ENCODE measurements at places on chromosomes 7 and 10. TPM values are rescaled to one million over a fixed set of nuclear protein-coding genes. Genes with fewer than 3 reads are reported as not detected.
A peak's percentile ranks its signal among the peaks of the same experiment; 100 is the strongest.

IFIT1B gene
- polyA plus RNA-seq, result not detected

GJC3 gene
- not detected for polyA plus RNA-seq

LRRN3 gene
- polyA plus RNA-seq, result 6.9 TPM

DNA sequence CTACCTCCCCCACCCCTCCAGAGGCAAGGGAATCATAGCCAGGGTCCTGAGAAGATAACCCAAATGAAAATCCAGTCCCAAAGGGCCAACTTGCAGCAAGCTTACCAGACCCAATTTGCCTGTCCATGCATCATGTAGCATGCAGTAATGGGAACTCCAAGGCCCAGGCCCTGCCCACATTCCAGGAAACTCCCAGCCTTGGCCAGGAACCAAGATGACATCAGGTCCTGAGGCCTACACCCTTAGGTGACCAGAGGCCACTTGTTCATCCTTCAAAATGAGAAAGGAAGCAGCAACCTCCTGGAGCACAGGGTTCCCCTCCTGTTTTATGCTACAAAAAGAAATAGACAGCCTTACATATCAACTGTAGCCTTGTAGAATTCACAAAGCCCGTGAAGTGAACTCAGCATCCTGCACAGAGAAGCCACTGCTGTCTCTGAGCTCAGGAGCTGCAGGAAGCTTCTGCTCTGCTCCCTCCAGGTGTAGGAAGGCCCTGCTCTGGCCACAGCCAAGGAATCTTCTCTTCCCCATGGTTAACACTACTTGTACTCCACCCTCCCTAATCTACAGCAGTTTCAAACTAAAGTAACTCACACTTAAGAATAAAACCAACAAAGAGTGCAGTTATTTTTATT is 30.3 kb upstream of the GRB10 start:
- peak; percentile 70 for DNase-seq

DNA sequence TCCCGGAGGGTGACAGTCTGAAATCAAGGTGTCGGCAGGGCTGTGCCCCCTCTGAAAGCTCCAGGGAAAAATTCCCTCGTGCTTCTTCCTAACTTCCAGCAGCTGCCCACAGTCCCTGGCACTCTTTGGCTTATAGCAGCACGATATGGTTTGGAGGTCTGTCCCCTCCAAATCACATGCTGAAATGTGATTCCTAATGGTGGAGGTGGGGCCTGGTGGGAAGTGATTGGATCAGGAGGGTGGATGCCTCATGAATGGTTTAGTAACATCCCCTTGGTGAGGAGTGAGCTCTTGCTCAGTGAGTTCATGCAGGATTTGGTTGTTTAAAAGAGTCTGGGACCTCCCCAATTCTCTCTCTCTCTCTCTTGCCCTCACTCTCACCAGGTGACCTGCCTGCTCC is 51.1 kb downstream of the GPAM start:
- DNase-seq, result no peak

CDNF gene
- polyA plus RNA-seq, result 1.1 TPM

SPDYE9 gene
- polyA plus RNA-seq, result not detected

DNA sequence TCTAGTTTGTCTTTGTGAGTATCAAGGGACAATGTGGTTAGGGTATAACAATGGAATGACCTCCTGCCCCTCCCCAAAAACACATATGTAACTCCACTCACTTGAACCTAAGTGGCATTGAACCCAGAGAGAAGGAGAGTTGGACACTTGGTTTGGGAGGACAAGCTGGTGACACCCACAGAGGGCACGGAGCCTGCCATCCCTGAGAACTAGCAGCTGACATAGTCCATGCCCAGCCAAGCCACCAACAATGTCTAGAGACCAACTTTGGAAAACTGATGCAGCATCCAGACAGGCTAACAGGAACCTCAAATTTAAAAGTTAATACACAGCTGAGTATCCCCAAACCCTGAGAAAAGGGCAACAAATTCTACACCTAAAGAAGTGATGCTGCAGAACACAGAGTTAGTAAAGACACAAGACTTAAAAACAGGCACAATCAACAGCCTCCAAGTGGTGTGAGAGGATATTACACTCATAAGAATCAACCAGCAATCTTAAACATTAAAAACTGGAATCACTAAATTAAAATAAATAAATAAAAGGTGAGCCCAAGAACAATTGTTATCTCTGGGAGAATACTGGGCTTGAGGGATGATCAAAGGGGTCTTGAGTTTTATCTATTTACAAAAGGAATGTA is 27.2 kb downstream of the NUDCD3 start:
- no peak for DNase-seq

- DNase-seq, result no peak
Observed at GRCh38 chr10:126233182-126234148, 154.8 kb downstream of the ADAM12 start.

GRCh38 chr7:23191022-23191421 is 9.2 kb downstream of the NUP42 start:
- no peak for DNase-seq

DNA sequence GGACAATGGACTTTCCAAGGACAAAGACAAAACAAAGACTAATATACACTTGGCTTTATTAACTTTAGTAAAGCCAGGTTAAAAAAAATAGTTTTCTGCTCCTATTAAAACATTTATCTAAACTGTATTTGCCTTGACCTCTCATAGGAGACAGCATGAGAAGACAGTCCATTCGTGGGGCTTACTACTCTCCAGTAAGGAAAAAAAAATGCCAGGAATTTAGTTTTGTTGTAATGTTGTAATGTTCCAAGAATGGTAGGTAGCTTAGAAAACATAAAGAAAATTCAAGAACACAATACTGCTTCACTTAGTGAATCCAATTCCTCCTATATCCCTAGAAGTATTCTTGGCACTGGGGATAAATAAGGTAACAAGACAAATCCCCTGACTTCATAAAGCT is 81.7 kb downstream of the KMT2C start:
- peak; percentile 73 for DNase-seq

DNA sequence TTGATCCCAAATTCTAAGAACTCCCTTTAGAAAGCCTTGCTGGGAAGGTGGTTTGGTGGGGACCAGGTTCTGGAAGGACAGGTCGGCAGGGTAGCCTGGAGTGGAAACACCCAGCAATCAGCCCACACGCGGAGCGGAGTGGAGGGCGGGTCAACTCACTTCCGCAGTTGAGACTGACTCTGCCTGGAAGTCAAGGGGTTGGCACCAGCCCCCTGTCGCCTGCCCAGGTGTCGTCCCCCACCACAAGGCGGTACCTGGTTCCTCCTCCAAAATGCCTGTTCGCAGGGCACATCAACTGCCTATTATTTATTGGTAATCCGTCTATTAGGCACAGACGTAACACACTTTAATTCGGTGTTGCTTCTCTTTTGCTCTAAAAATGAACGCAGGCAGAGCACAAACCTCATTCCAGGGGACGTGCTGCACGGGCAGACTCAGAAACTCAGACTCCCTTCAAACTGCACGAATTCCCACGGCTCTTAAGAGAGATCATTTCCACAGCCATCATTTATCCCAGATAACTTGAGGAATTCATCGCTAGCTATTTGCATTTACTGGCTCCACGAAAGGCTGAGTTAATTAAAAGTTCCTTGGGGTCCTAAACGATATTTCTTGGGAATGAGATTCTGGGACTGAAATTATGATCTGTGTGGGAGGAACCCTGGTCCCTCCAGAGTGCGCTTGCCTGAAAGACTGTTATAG is 248.2 kb upstream of the PPP2R2D start:
- DNase-seq, result no peak

DNA sequence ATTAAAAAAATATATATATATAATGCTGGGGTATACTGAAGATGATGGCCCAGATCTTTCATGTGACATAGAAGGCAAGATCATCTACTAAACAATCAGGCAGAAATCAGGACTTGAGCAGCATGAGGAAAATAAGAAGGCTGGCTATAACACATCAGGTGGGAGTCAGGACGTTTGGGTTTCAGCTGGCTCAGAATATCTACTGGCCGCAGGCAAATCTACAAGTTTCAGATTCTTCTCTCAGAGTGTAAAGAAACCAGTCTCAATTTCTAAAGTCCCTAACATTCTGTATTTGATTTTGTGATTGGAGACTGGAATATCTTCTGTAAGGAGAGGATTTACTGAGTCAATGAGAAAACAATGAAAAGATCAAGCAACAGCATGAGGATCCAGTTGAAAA is 37.7 kb upstream of the FAM3C start:
- no peak for DNase-seq

DNA sequence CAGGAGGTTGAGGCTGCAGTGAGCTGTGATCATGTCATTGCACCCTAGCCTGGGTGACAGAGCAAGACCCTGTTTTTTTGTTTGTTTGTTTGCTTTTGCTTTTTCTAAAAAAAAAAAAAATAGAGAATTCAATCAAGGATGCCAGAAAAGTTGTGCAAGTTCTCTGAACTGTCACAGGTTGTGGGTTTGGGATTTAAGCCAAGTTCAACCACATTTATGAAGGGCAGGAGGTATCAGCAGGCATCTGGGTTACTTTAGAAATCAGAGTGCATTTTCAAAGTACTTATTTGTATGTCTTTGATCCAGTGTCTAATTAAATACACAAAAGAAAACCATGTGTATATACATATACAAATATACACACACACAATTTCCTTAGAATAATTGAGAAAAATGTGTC is 151.2 kb upstream of the MINDY3 start:
- no peak for DNase-seq

GRCh38 chr10:81981724-81982123 is 106.7 kb downstream of the NRG3 start:
- no peak for DNase-seq

DNA sequence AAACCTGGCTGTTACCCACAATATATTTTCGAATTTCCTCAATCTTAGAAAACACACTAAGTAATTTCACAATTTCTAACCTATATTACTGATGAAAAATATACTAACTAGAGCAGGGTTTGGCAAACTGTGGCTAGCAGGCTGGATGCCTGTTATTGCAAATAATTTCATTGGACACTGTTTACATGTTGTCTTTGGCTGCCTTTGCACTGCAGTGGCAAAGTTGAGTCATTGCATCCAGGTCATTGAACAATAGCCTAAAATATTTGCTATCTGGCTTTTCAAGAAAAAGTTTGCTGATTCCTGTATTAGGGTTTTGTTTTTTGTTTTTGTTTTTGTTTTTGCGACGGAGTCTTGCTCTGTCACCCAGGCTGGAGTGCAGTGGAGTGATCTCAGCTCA is 47.2 kb downstream of the KIF11 start:
- peak; percentile 50 for DNase-seq

- DNase-seq, result no peak
Observed at GRCh38 chr10:77493851-77494261, 143.8 kb downstream of the KCNMA1 start.

DNA sequence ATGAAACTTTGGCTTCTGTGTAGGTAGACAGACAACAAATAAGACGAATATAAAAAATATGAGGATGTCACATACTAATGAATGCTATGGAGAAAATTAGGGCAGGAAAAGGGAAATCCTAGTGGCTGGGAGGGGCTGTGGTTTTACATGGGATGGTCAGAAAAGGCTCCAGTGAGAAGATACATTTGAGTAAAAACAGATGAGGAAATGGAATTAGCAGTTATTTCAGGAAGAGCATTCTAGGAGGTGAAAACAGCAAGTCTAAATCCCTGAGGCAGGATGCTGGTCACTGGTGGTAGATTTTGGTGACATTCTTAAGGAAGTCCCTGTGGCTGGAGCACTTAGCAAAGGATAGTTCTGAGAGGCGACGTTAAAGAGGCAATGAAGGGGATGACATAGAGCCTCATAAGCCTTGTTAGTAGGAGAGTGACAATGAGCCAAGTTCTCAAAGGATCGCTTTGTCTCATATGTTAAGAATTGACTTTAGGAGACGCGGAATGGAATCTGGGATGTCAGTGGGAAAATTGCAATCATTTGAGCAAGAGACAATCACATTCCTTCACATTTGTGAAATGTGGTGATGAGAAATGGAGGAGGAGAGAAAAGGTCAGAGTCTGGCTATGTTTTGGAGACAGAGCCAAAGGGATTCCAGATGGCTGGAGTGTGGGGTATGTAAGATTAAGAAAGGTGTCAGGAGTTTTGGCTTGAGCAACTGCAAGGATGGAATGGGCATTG is 384.7 kb upstream of the FZD8 start:
- no peak for DNase-seq
